ENCODE measurements at places on chromosomes 4 and X.

GRCh38 chr4:41795796-41796385, 47.4 kb upstream of the PHOX2B start:
- DNase-seq = no peak

- DNase-seq = no peak
Observed at GRCh38 chr4:151584101-151584500, 175.1 kb downstream of the FHIP1A start.

- DNase-seq = no peak
Observed at GRCh38 chr4:148831945-148832344, 389.7 kb upstream of the NR3C2 start.

DNA sequence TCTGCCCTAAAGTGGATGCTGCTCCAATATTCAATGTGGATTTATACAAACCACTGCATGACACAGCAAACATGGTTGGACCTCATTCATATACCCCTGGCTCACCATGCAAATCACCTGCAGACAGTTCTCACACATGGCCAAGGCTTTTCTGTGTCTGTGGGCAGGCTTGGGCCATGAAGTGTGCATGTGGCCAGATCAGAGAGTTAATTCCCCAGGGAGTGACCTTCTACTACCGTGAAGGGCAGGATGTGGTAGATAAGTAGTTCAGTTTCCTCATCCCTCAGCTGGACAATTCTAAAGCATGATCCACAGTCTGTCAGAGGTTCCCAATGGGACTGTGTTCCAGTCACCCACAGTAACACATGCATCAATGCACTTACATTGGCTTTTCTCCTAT, 24.6 kb upstream of the BCLAF3 start:
- DNase-seq = no peak

- no peak for DNase-seq
Observed at GRCh38 chr4:86818841-86819240, 30.3 kb downstream of the SLC10A6 start.

DNA sequence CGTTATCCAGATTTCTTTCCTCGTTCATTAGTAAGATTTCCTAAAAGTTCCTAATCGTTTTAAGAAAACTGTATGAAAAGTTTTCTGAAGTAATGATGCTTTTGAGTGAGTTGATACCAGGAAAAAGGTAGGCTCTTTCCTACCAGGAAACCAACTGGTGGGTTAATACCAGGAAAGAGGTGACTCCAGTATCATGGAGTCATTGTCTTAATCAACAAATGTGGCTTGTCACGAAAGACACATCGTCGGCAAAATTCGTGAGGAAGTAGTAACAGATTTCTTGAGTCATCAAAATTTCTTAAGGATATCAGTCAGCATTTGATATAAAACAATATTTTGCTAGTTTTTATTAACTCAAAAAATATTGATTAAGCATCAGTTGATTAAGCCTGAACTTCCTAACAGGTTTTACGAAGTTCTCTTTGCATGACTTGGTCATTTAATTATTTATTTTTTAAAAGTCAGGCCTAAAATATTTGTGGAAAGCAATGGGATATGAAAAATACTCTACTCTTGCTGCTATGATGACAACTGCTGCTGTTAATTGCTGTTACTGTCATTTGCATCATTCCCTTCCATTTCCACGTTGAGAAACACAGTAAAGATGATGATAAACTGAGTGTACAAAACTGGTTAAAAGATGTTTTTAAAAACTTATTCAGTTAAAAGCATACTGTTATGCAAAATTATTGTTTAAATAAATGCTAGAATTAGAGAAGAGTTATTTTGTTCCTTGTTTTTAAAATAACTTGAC, 3.2 kb upstream of the PPBP start:
- no peak for DNase-seq

GRCh38 chr4:152236519-152237056, 299.3 kb downstream of the FBXW7 start:
- no peak for DNase-seq

- no peak for DNase-seq
Observed at GRCh38 chr4:144338834-144339233, 198.3 kb upstream of the GYPA start.

- no peak for DNase-seq
Observed at GRCh38 chr4:38017609-38018008, 57.4 kb downstream of the PTTG2 start.

DNA sequence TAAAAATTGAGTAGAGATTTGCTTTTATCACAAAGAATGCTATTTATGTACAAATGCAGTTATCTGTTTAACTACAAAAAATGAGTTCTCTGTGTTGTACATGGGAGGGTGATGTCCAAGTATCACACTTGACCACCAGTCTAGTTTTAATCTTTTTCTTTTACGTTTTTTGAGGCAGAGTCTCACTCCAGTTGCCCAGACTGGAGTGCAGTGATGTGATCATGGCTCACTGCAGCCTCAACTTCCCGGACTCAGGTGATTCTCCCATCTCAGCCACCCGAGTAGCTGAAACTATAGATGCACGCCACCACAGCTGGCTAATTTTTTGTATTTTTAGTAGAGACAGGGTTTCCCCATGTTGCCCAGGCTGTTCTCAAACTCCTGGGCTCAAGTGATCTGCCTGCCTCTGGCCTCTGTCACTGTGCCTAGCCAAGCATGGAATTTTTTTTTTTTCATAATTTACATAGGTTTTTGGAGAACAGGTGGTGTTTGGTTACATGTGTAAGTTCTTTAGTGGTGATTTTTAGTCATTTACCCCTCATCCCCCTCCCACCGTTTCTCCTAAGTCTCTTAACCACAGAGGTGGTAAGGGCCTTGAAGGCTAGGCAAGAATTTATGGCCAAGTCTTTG, 47.9 kb upstream of the RPA4 start:
- no peak for DNase-seq

GRCh38 chrX:133175605-133176004, 42.5 kb downstream of the TFDP3 start:
- no peak for DNase-seq

DNA sequence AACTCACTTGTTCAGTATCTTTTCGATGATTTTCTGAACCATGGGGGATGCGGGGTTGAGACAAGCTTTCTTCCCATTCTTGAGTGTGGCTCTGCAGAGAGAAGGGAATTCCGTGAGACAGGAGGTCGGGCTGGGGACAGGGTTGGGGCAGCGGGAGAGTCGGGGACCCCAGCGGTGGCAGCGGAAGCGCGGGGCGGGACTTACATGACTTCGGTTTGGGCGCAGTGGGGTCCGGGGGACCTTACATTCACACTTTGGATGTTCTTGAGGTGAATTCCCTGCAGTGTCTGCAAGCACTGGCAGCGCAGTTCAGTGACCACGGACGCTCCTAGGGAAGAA, 434 bp downstream of the CXCL3 start:
- DNase-seq = no peak

- DNase-seq = no peak
Observed at GRCh38 chr4:153440475-153440874, 25.7 kb upstream of the TMEM131L start.

DNA sequence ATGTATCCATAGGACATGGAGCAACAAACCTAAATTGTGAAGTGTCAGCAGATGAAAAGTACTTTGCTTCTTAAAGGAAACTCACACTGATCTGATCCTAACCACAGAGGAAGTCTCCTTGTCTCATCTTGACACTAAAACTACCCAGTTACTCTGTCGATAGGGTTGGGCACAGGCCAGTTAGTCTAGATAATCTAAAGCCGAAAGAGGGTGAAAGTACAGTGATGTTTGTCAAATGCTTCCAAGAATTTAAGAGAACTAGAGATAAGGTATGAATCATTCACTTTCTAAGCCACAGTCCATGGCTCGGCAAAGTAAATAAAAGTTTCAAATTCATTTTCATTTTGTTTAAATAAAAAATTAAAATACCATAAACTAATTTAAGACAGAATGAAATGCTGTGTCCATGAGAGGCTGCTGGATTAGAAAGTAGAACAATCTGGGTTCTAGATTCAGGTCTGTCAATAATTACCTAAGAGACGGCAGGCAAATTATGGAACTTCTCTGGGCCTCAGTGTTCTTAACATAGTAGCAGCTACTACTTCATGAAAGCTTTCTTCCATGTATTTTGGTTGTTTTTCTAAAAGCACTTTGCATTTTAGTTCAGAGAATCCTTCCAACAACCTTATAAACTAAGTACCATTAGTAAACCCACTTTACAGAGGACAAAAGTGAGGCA, 176.7 kb downstream of the LDB2 start:
- no peak for DNase-seq

- DNase-seq = no peak
Observed at GRCh38 chr4:31045724-31046318, 325.7 kb downstream of the PCDH7 start.

GRCh38 chr4:168797738-168798375, 212.2 kb downstream of the CBR4 start:
- DNase-seq = no peak

GRCh38 chr4:54541426-54542118, 116.2 kb upstream of the KIT start:
- DNase-seq = no peak

DNA sequence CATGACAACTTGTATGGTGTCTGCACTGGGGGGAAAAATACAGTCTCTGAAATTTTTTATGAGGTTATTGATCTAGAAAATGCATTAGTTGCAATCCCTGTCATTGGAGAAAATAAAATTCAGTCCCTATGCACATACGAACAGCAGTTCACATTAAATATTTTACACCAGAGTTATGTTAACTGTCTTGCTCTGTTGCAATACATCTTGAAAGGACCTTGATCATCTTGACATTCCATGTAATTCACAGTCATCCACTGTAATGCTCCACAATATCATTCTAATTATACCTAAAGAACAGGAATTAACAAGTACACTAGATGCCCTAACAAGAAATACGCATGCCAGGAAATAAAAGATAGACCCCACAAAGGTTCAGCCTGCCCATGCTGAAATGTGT, 934.6 kb upstream of the PCDH10 start:
- no peak for DNase-seq

DNA sequence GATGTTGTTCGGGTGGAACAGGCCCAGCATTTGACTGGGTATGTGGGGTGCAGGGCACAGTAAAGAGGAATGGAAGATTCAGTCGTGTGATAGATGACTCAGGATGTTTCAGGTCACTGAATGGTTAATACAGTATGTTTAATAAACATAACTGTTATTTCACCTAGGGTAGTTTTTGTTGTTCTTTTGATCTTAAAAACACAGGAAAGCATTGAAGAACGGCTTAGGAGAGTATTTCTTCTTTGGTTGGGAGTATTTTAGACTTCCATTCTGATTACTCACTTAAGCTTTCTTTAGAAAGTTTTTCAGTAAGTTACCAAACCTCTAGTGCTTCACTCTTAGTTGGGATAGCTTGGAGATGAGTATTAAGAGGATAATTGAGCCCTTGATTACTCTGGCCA, 62.3 kb downstream of the STAG2 start:
- DNase-seq = no peak

DNA sequence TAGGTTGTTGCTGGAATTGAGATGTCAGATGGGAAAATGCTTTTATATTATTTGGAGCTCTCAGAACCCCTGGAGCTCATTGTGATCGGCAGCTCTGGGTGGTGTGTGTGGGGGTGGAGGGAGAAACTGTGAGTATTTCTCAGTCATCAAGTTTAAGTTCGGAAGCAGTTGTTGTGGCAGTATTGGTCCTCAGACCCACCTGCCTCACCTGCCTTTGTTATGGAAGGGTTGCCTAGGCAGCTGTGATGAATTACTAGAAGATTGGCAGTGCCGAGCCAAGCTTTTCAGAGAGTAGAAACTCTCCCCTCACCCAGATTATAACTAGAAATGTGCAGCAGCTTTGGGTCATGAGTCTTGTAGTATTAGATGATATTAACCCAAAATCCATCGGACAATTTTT, 9.5 kb downstream of the IGSF1 start:
- no peak for DNase-seq

GRCh38 chrX:136112778-136113177, 34.6 kb upstream of the FHL1 start:
- DNase-seq = no peak

DNA sequence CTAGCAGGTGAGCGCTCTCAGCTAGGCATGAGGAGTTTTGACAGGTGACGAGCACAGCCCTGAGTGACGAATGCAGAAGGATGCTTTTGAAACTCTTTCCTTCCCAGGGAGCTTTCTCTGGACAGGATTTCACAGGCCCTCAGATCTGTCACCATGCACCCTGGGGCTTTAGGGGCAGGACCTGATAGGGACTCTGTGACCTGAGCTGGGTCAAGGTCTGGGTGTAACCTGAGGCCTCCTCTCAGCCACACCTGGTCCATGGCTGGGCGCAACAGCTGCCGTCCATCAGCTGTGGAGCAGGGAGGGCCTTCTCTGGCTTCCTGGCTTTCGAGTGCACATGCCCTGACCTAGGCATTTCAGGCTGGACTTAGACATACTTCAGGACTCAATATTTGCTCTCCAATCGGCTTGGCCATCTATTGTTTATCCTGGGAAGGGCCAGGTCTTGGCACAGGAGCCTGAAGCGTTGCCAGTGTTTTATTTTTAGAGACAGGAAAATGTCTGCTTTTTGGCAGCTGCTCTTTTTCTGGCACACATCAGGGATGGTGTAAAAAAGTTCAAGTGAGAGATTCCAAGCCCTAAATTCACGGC, 56.4 kb downstream of the C4orf51 start:
- no peak for DNase-seq

DNA sequence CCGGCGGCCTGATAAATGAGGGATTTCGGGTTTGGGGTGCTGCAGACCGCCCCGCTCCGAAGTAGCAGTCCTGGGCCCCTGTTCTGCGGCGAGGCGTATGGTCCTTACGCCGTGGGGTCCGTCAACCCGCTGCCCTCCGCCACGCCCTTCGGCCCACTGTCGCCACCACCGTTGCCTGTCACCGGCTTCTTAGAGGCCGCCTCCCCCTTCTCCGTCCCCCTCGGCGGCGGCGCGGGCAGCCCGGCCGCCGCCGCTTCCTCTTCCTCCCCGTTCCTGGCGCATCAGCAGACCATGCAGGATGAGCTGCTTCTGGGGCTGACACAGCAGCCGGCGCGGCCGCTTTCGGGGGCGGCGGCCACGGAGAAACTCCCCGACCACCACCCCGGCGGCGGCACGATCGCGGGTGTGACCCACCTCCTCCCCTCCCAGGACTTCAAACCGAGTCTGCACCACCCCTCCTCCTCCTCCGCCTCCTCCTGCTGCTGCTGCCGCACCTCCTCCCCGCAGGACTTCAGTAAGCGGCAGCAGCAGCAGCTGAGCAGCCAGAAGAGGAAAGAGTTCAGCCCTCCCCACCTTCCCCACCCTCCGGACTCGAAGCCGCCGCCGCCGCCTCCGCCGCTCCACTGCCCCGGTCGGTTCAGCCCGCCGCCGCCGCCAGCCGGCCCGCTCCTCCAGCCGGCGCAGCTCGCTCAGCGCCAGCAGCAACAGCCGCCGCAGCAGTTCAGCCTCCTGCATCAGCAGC, 549 bp downstream of the CPEB2 start:
- DNase-seq = peak; percentile 68

- no peak for DNase-seq
Observed at GRCh38 chr4:90130076-90130475, 2.9 kb downstream of the CCSER1 start.

GRCh38 chrX:40278340-40279090, 180.8 kb upstream of the BCOR start:
- peak; percentile 27 for DNase-seq

- DNase-seq = no peak
Observed at GRCh38 chr4:59222221-59222620, 1977.9 kb upstream of the ADGRL3 start.

- no peak for DNase-seq
Observed at GRCh38 chrX:15946783-15947580, 92.4 kb upstream of the AP1S2 start.

- peak; percentile 7 for DNase-seq
Observed at GRCh38 chrX:69093960-69094871, 71.0 kb downstream of the PJA1 start.

- no peak for DNase-seq
Observed at GRCh38 chrX:153728095-153728494, 3.4 kb downstream of the ABCD1 start.

- DNase-seq = no peak
Observed at GRCh38 chr4:1718095-1718850, 2.9 kb downstream of the TMEM129 start.

GRCh38 chr4:87943660-87944149, 31.8 kb upstream of the SPP1 start:
- DNase-seq = no peak

All from activated CD4-positive, alpha-beta T cell treated with anti-CD3 and anti-CD28 coated beads for 1 hour (primary cell).